ENCODE measurements at places on chromosomes 2 and 18.

GRCh38 chr18:79952456-79952995 is 1.1 kb upstream of the SLC66A2 start:
- DNase-seq, result no peak

DNA sequence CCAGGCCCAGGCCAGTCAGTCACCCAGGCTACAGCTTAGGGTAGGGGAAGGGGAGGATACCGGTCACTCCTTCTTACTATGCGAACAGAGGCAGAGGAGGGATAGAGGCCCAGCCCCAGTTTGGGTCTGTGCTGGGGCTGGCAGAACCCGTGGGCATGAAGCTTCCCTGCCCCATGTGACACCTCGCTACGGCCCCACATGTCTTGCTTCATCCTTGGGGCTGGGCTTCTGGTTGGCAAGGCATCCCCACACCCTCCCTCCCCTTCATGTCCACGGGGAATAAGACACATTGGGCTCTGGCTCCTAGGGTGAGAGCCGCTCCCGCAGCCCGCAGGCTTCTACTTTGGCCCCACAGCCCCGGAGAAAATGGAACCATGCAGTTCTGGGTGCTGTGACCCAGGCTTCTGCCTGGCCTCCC is 32.4 kb downstream of the HS1BP3 start:
- DNase-seq, result no peak

GRCh38 chr18:67778016-67778415 is 261.5 kb upstream of the DSEL start:
- DNase-seq, result no peak

DNA sequence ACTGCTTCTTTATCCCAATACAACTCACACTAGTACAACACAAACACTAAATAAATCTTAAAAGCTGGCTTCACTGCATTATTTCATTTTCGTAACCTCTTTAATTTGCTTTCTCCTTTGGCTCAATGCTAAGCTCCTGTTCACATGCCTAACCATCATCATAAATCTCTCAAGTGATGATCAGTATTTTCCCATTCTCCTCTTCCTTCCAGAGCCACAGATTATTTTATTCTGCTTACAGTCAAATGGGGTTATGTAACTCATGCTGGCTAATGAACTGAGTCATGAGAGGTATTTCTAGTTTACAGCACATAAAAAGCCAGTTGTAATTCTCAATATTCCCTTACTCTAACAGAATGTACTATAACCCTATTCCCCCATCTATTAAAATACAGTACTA is 350.4 kb upstream of the ZC3H15 start:
- DNase-seq, result no peak

GRCh38 chr2:10234013-10234306 is 68.7 kb upstream of the HPCAL1 start:
- DNase-seq, result no peak
